Osteocyte (in vitro differentiated cells): ENCODE measurements at places on chromosomes 2 and 18.

- H3K27ac ChIP-seq = no peak overlapping the region
- DNase-seq = no peak
- H3K4me3 ChIP-seq = no peak overlapping the region
These were observed 179.7 kb downstream of the EPHA4 start for GRCh38 chr2:221392228-221392881.

- peaks cover 13% of the 10 kb centered on the region for H3K27me3 ChIP-seq
- DNase-seq = no peak
- no peak overlapping the region for H3K4me3 ChIP-seq
- peaks cover under 1% of the 10 kb centered on the region for H3K4me1 ChIP-seq
These were observed 28.1 kb upstream of the SLC35G4 start for GRCh38 chr18:11581286-11581685.

DNA sequence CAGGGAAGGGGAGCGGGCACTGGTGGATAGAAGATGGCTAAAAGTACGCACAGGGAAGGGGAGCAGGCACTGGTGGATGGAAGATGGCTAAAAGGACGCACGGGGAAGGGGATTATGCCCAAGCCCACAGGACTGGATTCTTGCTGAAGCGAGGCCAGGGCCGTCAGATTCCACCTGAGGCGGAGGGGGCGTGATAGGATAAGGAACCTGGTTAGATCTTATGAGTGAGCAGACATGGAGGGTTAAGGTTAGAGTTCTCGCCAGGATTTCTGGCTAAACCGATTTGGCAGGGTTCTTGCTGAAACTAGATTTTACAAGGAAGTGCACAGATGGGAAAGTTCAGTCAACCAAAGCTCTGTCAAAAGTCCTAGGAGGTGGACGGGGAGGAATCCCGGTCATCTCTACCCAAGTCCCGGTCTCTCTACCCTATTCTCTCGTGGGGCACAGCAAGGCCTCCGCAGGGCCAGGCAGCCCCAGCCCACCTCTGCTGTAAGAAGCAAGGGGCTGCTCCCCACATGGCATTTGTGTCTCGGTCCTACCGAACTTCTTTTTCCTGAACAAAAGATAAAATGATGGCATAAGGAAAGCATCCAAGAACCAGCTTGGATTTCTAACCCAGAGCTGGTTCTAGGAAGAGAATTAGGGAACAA, 140.8 kb downstream of the PTGR3 start:
- no peak overlapping the region for H3K4me3 ChIP-seq
- no peaks in the 10 kb centered on the region for H3K27me3 ChIP-seq
- no peak overlapping the region for H3K27ac ChIP-seq
- H3K4me1 ChIP-seq = peaks cover 17% of the 10 kb centered on the region
- DNase-seq = peak; percentile 77

GRCh38 chr18:2881088-2881839, 34.5 kb downstream of the EMILIN2 start:
- H3K36me3 ChIP-seq = no peaks in the 10 kb centered on the region
- no peak overlapping the region for H3K4me3 ChIP-seq
- DNase-seq = peak; percentile 51
- H3K27me3 ChIP-seq = no peaks in the 10 kb centered on the region
- H3K27ac ChIP-seq = peak overlapping the region; percentile 55

DNA sequence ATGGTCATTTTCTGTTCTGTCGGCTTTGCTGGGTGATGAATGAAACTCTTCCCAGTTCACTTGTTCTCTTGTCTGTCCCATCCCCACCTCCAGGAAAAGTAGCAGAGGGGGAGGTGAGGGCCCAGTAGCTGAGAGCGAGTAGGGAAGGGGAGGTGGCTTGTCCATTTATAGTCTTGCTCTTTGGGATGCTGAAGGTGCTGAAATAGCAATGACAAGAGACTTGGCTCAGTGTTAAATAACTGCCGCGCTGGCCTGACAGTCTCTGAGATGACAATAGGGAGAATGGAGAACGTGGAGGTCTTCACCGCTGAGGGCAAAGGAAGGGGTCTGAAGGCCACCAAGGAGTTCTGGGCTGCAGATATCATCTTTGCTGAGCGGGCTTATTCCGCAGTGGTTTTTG, at the start of gene SMYD1:
Gene SMYD1 (plus strand): TSS at position 228 of the 400 bp plus-strand sequence. CDS start 40 bp downstream, at position 268.
- peaks cover 6% of the 10 kb centered on the region for H3K27me3 ChIP-seq
- H3K4me3 ChIP-seq = no peak within 1 kb of the TSS
- H3K4me1 ChIP-seq = no peaks in the 10 kb centered on the region
- no peak within 1 kb of the TSS for H3K27ac ChIP-seq
- H3K36me3 ChIP-seq = no peaks in the 10 kb centered on the region

GRCh38 chr2:111226876-111227700, 106.4 kb downstream of the BCL2L11 start:
- no peaks in the 10 kb centered on the region for H3K27me3 ChIP-seq
- H3K27ac ChIP-seq = peak overlapping the region; percentile 70
- DNase-seq = no peak
- no peak overlapping the region for H3K4me3 ChIP-seq
- peaks cover 43% of the 10 kb centered on the region for H3K36me3 ChIP-seq

DNA sequence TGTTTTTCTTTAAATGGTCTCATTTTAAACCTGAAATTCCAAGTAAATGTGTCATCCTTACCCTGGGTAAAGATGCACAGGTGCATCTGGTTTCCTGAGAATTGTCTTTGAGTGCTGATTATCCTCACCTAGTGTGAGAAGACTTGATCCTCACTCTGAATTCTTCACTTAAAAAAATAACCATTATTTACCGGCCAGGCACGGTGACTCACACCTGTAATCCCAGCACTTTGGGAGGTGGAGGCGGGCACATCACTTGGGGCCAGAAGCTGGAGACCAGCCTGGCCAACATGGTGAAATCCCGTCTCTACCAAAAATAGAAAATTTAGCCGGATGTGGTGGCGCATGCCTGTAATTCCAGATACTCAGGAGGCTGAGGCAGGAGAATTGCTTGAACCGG, 9.9 kb upstream of the WNT6 start:
- no peak overlapping the region for H3K4me3 ChIP-seq
- peaks cover 36% of the 10 kb centered on the region for H3K27me3 ChIP-seq
- peaks cover 10% of the 10 kb centered on the region for H3K4me1 ChIP-seq
- DNase-seq = no peak
- no peaks in the 10 kb centered on the region for H3K36me3 ChIP-seq

GRCh38 chr2:109545828-109546713, 67.7 kb downstream of the SEPTIN10 start:
- H3K27me3 ChIP-seq = no peaks in the 10 kb centered on the region
- H3K4me1 ChIP-seq = peaks cover 12% of the 10 kb centered on the region
- no peak overlapping the region for H3K4me3 ChIP-seq
- H3K27ac ChIP-seq = no peak overlapping the region
- H3K36me3 ChIP-seq = peaks cover 21% of the 10 kb centered on the region
- no peak for DNase-seq

DNA sequence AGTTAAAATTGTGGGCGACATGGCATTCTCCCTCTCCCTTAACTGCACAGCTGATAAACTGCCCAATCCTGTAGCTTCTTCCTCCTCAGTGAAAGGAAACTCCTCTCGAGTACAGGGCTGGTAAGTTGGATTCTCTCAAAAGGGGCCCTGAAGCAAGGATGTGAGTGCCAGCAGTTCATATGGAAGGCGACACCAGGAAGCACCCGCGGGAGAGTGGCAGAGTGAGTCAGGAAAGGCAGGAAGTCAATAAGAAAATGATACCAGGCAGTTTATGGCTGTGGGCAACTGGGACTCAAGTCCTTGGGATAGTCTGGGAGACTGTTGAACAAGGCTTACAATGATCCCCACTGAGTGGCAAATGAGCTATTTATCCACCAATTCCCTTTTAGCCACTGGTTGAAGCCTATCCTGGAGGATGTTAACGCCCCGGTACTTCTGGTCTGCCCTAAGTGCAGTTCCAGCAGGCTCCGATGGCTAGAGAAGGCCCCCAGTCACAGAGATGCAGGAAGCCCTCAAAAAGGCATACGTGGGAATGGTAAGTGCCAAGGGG, 34.8 kb downstream of the ABHD3 start:
- DNase-seq = no peak
- peak overlapping the region; percentile 46 for H3K27ac ChIP-seq
- H3K36me3 ChIP-seq = no peaks in the 10 kb centered on the region
- H3K27me3 ChIP-seq = no peaks in the 10 kb centered on the region

DNA sequence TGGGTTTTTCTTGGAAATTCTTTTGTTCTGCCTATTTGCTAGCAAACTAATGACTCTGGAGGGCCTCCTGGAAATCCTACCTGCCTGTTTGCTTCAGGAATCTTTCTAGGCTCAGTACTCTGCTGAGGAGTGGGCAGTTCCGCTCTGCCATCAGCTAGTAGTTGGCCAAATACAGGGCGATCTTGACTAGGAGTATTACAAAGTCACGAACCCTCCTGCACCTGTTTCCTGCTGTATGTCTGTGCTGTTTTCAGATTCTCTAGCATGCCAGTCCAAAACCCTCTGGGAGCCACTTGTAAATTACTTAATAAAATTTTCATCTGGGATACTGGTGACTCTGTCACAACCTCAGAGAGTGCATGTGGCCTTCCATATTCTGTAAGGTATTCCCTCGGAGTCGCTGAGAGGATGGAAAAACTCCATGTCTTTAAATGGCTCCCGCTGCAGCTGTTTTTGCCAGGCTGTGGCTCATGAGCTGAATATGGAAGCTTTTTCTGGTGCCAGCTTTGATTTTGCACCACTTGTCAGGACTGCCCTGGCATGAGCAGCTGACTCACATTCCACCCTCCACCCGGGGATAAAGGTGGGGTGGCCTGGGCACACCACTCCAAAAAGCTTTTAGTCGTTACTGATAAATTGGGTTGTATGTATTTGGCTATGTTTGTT, 123.0 kb downstream of the RTN4 start:
- no peak for DNase-seq
- H3K36me3 ChIP-seq = no peaks in the 10 kb centered on the region
- no peak overlapping the region for H3K4me3 ChIP-seq
- H3K4me1 ChIP-seq = peaks cover 10% of the 10 kb centered on the region
- no peak overlapping the region for H3K27ac ChIP-seq

- no peak overlapping the region for H3K4me3 ChIP-seq
- no peak overlapping the region for H3K27ac ChIP-seq
- no peaks in the 10 kb centered on the region for H3K27me3 ChIP-seq
- DNase-seq = no peak
These were observed 63.1 kb downstream of the RHOB start for GRCh38 chr2:20509770-20510490.

DNA sequence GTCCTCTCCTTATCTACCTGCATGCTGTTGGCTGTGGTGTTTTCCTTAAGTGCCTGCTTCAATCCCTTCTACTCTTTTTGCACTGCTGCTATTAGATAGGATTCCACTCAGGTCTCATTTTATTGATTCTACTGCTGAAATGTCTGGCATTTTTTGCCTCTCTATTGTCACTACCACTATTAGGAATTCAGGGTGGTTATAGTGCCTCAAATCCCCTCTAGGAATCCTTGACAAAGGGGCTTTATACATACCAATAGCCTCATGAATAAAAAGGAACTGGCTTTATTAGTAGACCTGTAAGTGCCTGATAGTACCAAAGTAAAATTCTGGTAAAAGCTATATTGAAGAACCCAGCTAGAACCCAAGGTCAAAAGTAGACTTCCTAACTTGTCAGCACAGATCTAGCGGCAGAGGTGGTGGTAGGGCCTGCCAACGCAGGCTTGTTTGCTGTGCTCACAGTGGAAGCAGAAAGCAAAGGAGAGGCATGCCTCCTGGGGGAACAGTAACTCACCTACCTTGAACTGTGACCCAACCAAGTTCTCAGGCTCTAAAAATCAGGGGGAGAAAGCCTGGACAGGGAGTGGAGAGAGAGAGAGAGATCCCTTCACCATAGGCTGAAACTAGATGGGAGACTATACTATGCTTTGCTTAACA, 200.8 kb downstream of the RAB3GAP1 start:
- no peaks in the 10 kb centered on the region for H3K4me1 ChIP-seq
- DNase-seq = no peak
- H3K36me3 ChIP-seq = peaks cover 10% of the 10 kb centered on the region
- no peak overlapping the region for H3K4me3 ChIP-seq
- no peak overlapping the region for H3K27ac ChIP-seq

DNA sequence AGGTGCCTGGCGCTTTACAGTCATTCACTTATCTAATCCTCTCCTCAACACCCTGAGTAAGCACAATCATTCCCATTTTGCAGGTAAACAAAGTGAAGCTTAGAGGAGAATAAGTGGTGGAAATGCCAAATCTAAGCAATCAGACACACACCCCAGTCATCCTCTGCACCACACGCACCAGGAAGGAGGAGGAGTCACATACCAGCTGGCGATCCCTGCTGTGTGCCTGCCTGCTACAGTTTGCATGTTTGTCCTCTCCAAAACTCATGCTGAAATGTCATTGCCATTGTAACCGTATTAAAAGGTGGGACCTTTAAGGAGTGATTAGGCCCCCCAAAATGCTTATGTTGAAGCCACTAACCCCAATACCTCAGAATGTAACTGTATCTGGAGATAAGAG, 93.7 kb downstream of the LOXHD1 start:
- peak; percentile 11 for DNase-seq
- no peaks in the 10 kb centered on the region for H3K36me3 ChIP-seq
- no peak overlapping the region for H3K4me3 ChIP-seq

DNA sequence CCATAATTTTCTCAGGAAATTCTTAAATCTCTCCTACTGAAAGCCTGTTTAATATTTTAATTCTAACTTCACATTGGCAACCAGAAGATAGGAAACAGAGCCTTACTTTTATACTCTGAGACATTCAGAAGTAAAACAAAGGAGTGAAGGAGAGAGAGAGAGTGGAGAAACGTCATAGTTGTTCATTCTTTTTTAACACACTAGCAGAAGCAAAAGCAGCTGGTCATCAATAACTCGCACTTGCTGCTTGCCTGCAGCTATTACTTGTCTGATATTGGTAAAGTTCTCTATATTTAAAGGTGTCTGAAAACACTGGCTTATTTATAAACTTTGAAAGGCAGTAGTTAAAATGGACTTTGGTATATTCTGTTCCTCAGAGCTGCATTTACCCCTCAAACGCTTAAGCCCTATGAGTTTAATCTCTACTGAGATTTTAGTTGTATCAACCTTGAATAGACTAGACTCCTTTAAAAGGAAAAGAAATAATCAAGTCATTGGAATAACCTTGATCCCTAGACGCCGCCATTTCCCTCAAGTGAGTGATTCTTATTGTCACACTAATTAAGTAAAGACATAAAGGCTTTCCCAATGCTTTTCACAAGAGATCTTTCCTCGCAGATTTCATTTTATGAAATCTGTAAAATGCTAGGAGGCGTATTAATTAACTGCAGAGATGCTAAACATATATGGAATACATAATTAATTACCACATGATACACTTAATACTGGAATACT, 182.0 kb downstream of the PID1 start:
- H3K27me3 ChIP-seq = no peaks in the 10 kb centered on the region
- H3K36me3 ChIP-seq = no peaks in the 10 kb centered on the region
- no peaks in the 10 kb centered on the region for H3K4me1 ChIP-seq
- no peak overlapping the region for H3K4me3 ChIP-seq

- no peaks in the 10 kb centered on the region for H3K4me1 ChIP-seq
- peaks cover 16% of the 10 kb centered on the region for H3K27me3 ChIP-seq
- H3K36me3 ChIP-seq = no peaks in the 10 kb centered on the region
- H3K27ac ChIP-seq = no peak overlapping the region
- no peak for DNase-seq
These were observed 9.8 kb upstream of the EFR3B start for GRCh38 chr2:25032094-25032493.
